ENCODE measurements at places on chromosomes 3 and 15.

GRCh38 chr3:161314836-161315395, 56.4 kb downstream of the SPTSSB start:
- DNase-seq, result no peak

- DNase-seq, result no peak
Observed at GRCh38 chr15:58053315-58054153, 12.0 kb downstream of the ALDH1A2 start.

GRCh38 chr3:33799202-33799551, 747 bp downstream of the PDCD6IP start:
- no peak for DNase-seq

DNA sequence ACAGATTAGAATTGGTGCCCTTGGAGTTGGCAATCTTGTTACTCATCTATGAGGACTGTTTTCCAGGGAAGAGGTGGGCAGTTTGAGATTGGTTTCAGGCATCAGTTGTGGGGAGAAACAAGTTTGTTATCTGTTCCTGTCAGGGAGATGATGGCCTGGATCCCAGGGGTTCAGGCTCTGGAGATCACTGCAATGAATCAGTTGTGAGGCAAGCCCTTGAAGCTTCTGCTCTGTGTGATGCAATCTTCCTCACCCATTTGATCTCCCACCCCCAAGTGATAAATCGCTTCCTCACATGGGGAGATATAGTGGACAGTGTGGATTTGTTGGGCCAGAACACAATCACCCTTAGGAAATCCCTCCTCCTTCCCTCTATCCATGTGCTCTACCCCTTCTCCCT, 276.6 kb upstream of the LRTM1 start:
- no peak for DNase-seq

GRCh38 chr3:105362021-105362665, 4.6 kb upstream of the ALCAM start:
- no peak for DNase-seq

GRCh38 chr15:58748040-58748851, 1.3 kb downstream of the ADAM10 start:
- DNase-seq, result no peak

- no peak for DNase-seq
Observed at GRCh38 chr15:91114301-91114700, 14.2 kb downstream of the SV2B start.

GRCh38 chr15:80967451-80967850, 22.2 kb downstream of the MESD start:
- no peak for DNase-seq

- no peak for DNase-seq
Observed at GRCh38 chr3:100535610-100535943, 43.2 kb downstream of the TMEM45A start.

- DNase-seq, result no peak
Observed at GRCh38 chr3:171564748-171565480, 104.7 kb upstream of the TNIK start.

DNA sequence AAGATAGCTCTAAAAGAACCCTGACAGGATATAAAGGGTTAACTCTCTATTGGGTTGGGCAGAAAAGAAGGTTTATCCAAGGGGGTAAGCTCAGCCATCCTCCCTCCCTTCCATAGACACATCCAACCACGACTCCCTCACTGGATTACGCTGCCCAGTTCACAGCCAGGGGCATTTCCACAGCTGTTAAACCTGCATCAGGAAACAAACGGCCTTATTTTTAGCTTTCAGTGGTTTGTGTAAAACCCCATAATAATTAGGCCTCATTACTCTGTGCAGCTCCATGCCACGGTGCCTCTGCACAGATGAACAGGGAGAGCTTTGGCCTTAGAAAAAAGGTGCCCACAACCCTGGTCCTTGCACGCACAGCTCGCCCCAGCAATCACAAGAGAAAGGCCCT, 110.6 kb downstream of the GABRB3 start:
- no peak for DNase-seq

GRCh38 chr3:72437661-72438406, 410.4 kb downstream of the SHQ1 start:
- DNase-seq, result no peak

All from DMS 273 treated with DMSO at 0.1 percent for 48 hours (cell line).